Activated CD8-positive, alpha-beta memory T cell treated with anti-CD3 and anti-CD28 coated beads for 4 hours (primary cell): ENCODE measurements at places on chromosomes 5 and 9.

- DNase-seq: no peak
Observed at GRCh38 chr5:5126444-5126843, 13.7 kb upstream of the ADAMTS16 start.

DNA sequence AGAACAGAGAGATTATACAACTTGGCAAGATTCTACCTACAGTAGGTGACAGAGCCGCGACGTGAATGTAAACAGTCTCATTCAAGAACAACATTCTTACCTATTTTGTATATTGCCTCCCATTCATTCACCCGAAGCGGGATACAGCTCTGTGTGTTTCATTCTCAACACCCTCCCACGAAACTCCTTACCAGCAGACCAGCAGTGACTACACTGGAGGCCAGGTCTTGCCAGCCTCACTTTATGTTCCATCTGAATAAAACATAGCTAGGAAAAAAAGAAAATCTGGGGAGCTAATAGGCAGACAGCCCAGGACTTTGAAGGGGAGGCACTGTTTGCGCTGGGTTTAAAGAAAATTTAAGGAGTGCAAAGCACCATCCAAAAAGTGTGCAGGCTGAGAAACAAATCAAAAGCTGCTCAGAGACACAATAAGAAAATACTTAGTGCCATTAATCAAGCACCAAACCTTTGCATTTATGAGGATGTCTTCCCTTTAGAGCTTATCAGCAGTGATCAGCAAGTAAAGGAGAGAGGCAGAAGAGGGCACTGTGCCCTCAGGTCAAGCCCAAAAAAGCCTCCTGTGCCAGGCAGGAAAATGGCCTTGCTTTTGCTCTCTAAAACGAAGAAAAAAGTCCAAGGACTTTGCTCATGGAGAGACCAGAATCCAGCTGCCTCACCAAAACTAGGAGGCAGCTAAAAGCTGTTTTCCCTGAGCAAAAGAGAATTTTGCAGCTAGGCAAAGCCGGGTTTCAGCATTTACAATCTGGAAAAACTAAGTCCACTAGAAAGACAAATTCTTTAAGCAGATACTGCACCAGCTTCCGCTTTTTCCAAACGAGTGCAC, 295.1 kb downstream of the BNC2 start:
- DNase-seq: no peak

- DNase-seq: no peak
Observed at GRCh38 chr9:114285166-114285867, 37.6 kb upstream of the ORM1 start.

DNA sequence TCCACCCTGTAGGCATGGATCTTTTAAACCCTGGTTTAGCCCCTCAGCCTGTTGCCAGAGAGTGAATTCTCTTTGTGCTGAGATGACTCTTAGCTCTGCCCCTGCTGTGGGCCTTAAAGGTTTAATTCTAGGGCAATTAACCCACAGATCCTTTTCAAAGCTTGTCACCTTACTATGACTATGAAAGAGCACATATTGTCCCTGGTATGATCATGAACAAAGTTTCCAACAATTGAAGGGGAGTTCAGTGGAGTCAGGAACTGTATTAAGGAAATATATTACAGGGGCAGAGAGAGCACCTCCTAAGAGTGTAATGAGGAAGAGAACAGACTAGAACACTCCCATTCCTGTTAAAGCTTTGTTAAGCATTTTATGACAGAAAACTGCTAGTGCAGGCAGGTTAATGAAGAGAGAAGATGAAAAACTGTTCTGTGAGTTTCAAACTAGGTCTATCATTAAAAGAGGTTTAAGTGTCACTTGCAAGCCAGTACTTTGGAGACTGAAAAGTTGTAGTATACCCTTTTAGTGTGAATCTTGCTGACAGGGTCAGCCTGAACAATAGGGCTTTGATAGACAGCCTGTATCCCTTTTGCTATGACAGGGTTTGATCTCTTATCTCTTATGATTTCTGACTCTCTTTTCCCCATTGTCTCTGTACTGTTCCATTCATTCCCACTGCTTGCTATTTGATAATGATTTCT, 104.2 kb upstream of the ELL2 start:
- DNase-seq: no peak

- no peak for DNase-seq
Observed at GRCh38 chr5:152883066-152883775, 478.1 kb upstream of the NMUR2 start.

GRCh38 chr9:75941577-75942311, 51.3 kb downstream of the PCSK5 start:
- no peak for DNase-seq

DNA sequence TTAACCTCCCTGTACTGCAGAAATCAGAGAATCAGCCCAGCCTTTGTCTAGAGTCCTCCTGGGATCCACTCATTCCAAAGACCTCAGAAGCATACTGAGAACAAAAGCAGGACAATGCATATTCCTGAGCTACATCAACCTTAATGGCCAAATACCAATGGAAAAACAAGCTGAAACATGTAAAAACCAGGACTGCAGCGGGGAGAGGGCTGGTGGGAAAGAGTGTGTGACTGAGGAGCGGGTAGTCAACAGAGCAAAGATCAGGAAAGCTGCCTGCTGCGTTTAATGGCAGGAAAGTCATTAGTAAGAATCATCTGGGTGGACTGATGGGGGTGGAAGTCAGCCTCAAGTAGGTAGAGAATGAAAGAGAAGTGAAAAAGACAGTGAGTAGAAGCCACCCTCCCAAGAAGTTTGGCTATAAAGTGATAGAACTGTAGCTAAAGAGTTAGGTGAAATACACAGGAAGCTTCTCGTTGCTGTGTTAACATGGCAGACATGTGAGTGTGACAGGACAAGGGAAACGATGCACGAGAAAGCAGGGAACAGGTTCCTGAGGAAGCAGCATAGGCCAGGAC, 88.1 kb downstream of the OTULIN start:
- DNase-seq: no peak

GRCh38 chr5:82873452-82873851, 203.7 kb downstream of the TMEM167A start:
- DNase-seq: no peak

GRCh38 chr5:18761801-18762200, 1127.5 kb downstream of the TAF11L14 start:
- no peak for DNase-seq

DNA sequence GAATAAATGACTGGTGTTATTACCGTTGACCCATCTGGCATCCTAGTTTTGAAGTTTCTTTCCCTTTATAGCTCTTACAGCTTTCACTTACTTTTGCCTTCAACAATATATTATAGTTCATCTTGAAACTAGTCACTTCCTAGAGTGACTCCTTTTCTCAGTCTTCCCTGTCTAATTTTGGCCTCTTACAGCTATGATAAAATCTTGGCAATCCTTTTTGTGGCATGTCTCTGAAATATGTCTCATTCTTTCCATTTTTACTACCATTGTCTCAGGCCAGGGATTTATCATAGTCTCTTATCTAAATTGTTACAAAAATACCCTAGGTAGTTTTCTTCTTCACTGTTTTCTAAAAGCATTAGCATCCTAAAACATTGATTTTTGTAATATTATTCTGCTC, 621.3 kb upstream of the ZNF608 start:
- no peak for DNase-seq

DNA sequence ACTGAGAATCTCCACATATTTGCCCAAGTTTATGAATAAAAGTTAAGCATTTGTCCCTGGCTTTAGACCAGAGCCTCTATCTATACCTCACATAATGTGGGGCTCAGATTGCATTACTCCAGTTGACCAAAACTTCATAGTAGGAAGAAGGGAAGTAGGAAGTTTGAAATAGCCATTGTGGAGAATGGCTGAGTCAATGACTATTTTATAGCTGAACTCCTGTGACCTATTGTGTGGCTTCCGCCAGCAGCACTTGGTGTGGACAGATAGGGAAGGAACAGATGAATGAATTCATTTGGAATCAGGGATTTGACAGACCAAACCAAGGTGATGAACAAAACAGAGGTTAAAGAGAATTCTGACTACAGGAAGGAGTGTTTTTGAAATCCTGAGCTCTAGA, 92.9 kb upstream of the LPAR1 start:
- no peak for DNase-seq

DNA sequence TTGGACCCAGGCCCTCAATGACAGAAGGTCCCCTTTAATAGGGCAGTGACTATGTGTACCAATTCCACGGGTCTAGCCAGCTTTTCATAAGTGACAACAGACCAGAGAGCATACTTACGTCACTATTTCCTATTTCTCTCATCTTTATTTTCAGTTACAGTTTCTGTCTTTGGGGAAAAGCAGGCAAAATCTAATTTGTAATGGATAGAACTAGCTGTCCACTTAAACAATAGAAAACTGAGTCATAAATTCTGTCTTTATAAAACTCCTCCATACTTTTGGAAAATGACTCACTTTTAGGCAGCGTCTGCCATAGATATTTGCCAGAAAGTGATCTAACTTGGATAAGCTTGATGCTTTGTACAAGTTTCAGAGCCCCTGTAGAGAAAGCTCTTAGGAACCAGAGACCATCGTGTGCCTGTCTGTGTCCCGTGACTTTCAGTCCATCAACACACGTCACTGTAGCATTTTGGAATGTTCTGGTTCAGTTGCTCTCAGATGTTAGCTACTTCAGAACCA, 101.9 kb downstream of the F2RL2 start:
- no peak for DNase-seq

DNA sequence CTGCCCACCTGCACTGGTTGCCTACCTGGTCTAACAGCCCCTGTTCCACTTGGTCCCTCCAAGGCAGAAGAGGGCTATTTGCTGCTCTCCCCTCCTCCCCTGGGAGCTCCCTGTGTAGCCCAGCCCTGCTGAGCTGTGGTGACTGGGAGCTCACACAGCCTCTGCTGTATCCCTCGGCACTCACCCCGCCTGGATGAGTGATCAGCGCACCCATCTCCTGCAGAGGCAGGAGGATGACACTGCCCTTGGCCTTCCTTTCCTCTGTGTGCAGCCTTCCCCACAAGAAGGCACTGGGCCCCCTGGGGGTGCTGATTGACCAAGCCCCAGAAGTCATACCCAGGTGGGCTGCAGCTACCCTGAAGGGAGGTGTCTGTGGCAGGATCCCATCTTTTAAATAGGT, 134.2 kb downstream of the ADAMTS2 start:
- DNase-seq: no peak

GRCh38 chr5:59745415-59745863, 148.1 kb downstream of the PDE4D start:
- no peak for DNase-seq

DNA sequence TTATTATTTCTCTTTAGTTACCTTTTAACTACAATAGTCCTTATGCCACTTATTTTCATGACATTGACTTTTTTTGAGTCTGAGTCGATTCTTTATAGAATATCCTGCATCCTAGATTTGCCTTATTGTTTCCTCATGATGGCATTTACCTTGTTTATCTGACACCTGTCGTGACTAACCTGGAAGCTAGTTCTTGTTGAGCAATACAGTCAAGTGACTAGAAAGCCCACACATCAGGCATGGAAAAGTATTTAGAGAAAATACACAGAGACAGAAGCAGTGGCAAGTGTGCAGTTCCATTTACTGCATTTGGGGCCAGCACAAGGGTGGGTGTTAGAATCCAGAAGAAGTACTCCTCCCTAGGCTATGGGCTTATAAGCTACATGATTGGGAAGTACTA, 97.8 kb downstream of the ERMP1 start:
- DNase-seq: no peak

DNA sequence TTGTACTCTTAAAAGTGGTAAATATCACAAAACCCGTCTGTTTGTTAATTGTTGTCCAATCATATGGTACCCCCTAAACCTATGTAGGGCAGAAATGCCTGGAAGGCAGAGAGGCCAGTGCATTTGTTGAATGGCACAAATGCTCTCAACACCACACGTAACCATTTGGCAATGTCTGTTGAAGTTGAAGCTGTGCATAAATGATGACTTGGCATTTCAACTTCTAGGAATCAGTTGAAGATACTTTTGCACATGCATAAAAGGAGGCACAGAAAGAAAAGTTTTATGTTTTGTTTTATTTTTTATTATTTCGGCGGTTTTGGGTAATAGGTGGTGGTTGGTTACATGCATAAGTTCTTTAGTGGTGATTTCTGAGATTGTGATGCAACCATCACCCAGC, 246.6 kb downstream of the TAF11L14 start:
- no peak for DNase-seq

DNA sequence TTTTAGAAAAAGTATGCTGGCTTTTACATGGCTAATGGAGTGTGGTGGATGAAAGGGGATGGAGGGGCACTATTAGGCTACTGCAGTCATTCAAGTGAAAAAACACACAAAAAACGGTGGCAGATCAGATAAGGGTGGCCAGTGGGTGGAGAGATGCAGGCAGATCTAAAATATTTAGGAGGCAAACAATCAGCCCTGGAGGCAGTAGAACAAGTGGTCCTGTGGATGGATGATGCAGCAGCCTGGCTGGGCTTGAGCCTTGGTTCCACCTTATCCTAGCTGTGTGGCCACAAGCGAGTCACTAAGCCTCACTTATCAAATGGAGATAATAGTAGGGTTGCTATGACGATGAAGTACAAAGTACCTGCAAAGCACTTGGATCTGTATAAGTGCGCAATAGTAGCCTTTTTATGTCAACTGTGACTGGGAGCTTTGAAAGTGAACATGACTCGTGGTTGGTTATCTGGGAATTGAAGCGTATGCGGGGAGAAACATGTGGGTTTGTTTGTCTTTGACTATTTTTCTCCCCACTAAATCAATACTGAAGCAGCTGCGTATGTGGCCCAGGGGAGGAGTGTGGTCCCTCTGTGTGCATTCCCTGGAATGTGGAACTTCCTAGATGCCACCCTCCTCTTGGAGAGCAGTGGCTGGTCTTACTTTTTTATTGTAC, 20.2 kb downstream of the NSG2 start:
- DNase-seq: no peak

- DNase-seq: no peak
Observed at GRCh38 chr9:70403166-70403565, 11.3 kb downstream of the KLF9 start.

GRCh38 chr5:125198270-125198974, 452.0 kb upstream of the ZNF608 start:
- DNase-seq: no peak
